Epithelial cell of proximal tubule (primary cell): ENCODE measurements at places on chromosomes 3 and 15.
A peak's percentile ranks its signal among the peaks of the same experiment; 100 is the strongest.

DNA sequence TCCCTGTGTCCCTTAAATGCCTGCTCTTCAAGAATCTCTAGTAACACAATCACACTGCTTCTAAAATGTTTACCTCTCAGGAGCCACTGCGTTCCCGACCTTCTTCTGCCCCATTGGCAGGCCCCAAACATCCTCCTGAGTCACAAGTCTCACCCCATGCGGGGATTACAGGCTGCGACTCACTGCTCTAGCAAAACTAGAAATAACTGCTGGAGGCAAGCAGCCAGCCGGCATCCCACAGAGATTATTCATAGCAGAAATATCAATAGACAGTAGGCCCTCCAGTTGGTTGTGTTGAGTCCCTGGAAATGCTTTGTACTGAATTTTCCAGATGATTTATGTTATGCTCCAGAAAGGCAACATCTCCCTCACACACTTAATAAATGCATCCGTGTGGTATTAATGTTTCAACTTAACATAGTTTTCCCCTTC is 64.8 kb downstream of the RFTN1 start:
- peak; percentile 51 for DNase-seq

- no peak for DNase-seq
These were observed 28.5 kb upstream of the UBE2Q2 start for GRCh38 chr15:75814794-75815193.

- DNase-seq, result no peak
These were observed 39.6 kb upstream of the GPR149 start for GRCh38 chr3:154469585-154469984.

GRCh38 chr3:36416599-36416998 is 36.3 kb downstream of the STAC start:
- DNase-seq, result no peak

DNA sequence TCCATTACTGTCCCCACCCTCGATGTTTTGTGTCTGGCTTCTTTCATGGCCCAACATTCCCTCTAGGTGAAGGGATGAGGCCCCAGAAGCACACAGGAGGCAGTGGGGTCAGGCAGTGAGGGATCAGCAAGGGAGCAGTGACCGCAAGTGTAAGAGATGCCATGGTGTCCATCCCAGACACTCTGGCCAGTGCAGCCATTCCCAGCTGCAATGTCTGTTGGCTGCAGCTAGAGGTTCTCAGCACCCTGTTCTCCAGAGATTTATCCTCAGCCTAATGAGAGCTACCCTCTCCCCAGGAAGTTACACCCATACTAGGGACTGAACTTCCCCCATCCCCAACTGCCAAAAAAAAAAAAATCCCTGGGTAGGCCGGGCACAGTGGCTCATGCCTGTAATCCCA is 40.2 kb downstream of the TRANK1 start:
- DNase-seq, result no peak
